ENCODE measurements at places on chromosomes 7 and 10.

- DNase-seq: no peak
These were observed 276.2 kb upstream of the KLF14 start for GRCh38 chr7:131010029-131010716.

GRCh38 chr7:147380926-147381325, 1209.6 kb upstream of the C7orf33 start:
- DNase-seq: no peak

DNA sequence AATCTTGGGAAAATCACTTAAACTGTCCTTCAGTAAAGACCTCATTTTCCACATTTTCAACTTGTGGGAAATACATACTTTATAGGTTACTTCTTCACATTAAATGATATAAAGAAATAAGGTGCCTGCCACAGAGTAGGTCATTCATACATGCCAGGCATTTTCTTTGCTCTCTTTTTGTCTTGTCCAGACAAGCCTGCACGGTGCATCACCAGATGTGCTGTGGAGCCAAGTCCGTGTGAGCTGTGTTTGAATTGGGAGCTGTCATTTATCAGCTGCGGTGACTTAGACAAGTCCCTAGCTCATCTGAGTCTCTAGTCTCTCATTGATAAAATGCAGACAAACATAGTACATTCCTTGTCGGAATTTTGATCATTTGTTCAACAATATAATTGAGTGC, 432.9 kb downstream of the SORCS3 start:
- no peak for DNase-seq

- DNase-seq: no peak
These were observed 373 bp downstream of the PAXIP1 start for GRCh38 chr7:155002411-155003091.

DNA sequence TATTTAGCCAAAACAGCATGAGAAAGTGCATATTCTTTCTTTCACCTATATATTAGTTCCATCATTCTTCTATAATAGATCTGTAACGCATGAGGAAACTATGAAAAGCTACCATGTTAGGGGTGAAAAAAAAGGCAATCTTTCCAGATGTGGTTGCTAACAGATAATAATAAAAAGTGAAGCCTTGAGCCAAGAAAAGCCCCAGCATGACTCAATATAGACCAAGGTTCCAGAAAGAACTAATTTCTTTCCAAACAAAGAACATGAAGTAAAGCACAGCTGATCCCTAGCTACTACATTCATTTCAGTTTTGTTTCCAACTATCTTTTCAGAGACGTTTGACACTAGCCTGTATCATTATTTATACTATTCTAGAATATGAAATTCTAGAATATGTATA, 16.4 kb downstream of the ARL4A start:
- DNase-seq: no peak

- DNase-seq: no peak
These were observed 15.9 kb downstream of the ODAD2 start for GRCh38 chr10:27982875-27983543.

- no peak for DNase-seq
These were observed 81.5 kb downstream of the LYZL1 start for GRCh38 chr10:29370097-29371092.

- no peak for DNase-seq
These were observed 332.3 kb upstream of the PRKCQ start for GRCh38 chr10:6912424-6912823.

DNA sequence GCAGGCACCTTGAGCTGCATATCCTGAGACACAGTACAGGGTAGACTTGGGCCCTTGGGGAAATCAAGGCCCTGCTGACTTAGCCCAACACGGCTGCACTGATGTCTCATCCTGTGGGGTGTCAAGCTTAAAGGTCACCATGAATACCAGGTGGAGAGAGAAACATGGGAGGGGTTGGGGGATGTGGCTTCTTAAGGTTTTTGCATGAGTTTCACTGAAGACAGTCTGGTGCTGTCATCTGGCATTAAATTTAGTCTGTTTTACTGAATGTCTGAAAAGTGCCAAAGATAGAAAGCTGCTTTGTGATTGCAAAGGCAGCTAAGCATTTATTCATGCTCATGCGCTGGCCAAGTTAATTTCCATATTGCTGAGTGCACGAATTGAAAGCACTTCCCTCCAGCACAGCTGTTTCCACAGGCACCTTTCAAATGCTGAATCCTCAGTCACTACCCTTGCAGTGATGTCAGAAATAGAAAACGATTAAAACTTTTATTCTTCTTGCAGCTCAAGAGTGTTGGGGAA, 102.1 kb downstream of the OSBPL3 start:
- DNase-seq: no peak

GRCh38 chr7:133563251-133563650, 310.4 kb downstream of the EXOC4 start:
- DNase-seq: no peak

GRCh38 chr7:2399848-2400587, 3.4 kb upstream of the CHST12 start:
- peak; percentile 65 for DNase-seq

DNA sequence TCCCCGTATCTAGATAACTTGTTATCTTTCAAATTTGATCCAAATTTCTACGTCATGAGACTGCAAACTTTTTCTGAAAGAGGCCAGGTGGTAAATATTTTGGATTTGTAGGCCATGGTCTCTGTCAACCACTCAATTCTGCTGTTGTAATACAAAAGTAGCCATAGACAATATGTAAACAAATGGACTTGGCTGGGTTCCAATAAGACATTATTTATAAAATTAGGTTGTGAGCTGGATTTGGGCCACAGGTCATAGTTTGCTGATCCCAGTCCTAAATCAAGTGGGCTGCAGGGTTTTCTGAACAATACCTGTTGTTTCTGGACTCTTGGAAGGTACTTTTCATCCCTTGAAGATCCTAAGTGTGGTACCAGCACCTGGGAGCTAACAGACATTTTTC, 1178.0 kb downstream of the SORCS1 start:
- no peak for DNase-seq

DNA sequence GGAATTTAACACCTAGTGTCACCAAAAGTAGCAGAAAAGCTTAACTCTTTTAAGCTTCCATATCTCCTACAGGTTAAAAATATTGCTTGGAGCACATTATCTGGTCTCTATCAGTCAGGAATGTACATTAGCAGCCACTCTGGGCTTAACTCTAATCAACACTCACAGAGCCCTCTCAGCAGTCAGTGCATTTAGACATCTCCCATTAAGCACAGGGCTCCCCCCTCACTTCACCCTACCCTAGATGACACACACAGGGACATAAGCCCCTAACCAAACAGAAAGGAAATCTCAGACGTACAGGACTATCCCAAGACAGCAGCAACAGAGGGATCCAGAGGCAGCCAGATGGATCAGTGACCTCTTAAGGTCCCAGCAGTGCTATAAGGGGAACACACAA, 26.4 kb downstream of the FBXW4 start:
- DNase-seq: no peak

DNA sequence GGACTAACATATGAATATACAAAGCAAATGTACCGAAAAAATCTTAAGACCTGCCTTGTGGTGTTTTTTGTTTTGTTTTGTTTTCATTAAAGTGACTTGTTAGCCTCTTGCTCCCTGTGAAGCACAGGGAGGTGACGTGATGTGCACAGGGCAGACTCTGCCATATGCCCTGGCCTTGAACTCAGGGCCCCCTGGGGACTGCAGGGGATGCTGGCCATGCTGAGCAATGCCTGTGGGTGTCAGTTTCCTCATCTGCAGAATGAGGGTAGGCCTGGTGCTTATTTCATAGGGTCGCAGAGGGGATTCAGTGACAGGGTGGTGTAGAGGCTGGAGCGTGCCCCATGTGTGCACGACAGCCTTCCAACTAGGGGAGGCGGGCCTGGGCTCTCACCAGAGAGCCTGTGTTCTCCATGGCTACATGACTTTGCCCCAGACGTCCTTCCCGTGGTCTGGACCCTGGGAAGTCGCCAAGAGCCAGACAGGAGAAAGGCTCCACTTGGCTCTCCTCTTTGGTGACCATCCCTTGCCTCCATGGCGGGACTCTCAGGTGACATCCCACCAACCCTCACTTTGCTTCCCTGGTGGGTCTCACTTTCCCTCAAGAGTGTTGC, 14.5 kb downstream of the EGFR start:
- no peak for DNase-seq
